Inflammatory macrophage treated with lipopolysaccharide for 4 hours (primary cell): ENCODE measurements at places on chromosomes 3 and 15.

DNA sequence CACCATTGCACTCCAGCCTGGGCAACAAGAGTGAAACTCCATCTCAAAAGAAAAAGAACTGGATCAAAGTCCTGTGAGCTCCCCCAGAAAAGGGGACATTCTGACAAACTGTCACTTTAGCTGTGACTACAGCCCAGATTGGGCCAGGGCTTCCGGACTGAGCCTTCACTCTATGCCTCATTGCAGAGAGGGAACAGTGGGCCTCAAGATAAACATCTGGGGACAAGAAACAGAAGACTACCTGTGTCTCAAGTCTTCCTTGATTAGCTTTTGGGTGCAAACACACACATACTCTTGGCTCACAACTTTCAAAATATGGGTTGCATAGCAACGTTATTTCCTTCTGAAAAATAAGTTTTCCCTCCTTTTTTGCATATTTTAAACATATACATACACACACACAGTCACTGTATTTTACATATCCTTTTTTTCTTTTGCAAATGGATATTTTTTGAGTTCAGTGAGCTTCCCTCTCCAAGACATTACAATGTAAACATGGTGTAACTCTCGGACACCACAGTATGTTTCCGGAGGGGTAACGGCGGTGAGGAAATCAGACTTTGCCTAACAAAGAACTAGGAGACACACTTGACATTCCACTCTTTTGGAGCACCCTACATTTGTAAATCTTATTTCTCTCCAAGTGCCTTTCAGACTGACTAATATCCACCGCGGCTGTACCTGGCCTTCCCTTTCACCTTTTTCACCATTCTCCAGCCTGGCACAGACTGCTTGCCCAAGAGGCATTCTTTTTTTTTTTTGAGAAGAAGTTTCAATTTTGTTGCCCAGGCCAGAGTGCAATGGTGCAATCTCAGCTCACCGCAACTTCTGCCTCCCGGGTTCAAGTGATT is 3.5 kb downstream of the TKT start:
- DNase-seq: peak; percentile 85

- peak; percentile 40 for DNase-seq
Measured at GRCh38 chr3:108489776-108490175, 20.6 kb downstream of the MYH15 start.

GRCh38 chr15:41331281-41331680 is 1.1 kb downstream of the OIP5 start:
- DNase-seq: no peak

GRCh38 chr15:52020221-52021085 is 1.4 kb downstream of the MAPK6 start:
- DNase-seq: no peak

DNA sequence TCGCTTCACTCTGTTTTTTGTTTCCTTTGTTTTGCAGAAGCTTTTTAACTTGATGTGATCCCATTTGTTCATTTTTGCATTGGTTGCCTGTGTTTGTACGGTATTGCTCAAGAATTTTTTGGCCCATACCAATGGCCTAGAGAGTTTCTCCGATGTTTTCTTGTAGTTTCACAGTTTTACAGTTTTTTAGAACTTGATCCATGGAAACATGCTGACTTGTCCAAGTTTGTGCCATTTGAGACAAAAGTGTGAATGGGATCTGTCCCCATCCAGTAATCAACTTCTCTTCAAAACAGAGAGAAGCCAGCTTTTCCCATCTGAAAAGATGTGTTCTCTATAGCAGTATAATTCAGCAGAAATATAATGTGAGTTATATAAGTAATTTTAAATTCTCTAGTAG is 266.5 kb upstream of the LRTM1 start:
- DNase-seq: no peak

- peak; percentile 94 for DNase-seq
Measured at GRCh38 chr15:48877630-48878595, at the start of gene EID1. Gene EID1 (plus strand): TSS chr15:48878134. CDS start chr15:48878177, 43 bp downstream.

- DNase-seq: no peak
Measured at GRCh38 chr3:64848127-64848800, 160.5 kb upstream of the ADAMTS9 start.

DNA sequence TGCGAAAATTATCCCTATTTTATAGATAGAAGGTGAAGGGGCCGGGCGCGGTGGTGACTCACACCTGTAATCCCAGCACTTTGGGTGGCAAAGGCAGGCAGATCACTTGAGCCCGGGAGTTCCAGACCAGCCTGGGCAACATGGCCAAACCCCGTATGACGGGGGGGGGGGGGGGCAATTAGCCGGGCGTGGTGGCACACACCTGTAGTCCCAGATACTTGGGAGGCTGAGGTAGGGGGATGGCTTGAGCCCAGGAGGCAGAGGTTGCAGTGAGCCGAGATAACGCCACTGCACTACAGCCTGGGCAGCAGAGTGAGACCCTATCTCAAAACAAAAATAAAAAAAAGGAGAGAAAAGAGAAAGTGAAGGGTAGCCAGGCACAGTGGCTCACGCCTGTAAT is 1.4 kb downstream of the AAGAB start:
- DNase-seq: no peak

- no peak for DNase-seq
Measured at GRCh38 chr15:87312221-87312620, 944.3 kb downstream of the NTRK3 start.
